ENCODE measurements at places on chromosomes 5 and 9. TPM values are rescaled to one million over a fixed set of nuclear protein-coding genes. Genes with fewer than 3 reads are reported as not detected.

Gene SPRY4
- total RNA-seq, result 4.5 TPM

Gene STPG3
- total RNA-seq, result not detected

Gene SOHLH1
- total RNA-seq, result not detected

Gene ZNF483
- 1.6 TPM for total RNA-seq

Gene EIF4E1B
- total RNA-seq, result not detected

Gene KIAA0825
- total RNA-seq, result 1.4 TPM

Gene TEX48
- total RNA-seq, result not detected

Gene FABP6
- total RNA-seq, result not detected

Gene ALDH1A1
- total RNA-seq, result 2,886 TPM

Gene DNM1
- total RNA-seq, result 0.13 TPM

Gene PCDHGB1
- 1.1 TPM for total RNA-seq

Gene PTGER4
- 5.9 TPM for total RNA-seq

Gene C1QTNF2
- total RNA-seq, result 0.38 TPM

Gene PCDHGA5
- 0.63 TPM for total RNA-seq

DNA sequence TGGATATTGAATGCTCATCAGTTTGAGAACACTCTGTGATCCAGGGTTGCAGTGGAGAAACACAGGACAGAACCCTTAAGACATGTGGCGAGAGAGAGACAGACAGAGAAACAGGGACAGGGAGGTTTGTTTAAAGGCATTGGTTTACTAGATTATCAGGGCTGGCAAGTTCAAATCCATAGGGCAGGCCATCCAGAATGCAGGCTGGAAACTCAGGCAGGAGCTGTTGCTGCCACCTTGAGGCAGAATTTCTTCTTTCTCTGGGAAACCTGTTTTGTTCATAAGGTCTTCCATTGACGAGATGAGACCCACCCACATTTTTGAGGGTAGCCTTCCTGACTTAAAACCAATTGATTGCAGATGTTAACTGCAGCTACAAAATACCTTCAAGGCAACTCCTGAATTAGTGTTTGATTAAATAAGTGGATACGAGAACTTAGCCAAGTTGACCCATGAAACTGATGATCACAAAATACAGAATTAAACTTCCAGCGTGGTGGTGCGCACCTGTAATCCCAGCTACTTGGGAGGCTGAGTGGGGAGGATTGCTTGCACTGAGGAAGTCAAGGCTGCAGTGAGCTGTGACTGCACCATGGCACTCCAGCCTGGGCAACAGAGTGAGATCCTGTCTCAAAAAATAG is 55.9 kb downstream of the NSUN2 start:
- DNase-seq, result peak; percentile 69

GRCh38 chr5:30401479-30402058 is 791.9 kb upstream of the CDH6 start:
- DNase-seq, result no peak

- no peak for DNase-seq
Measured at GRCh38 chr5:33827885-33828284, 63.9 kb downstream of the ADAMTS12 start.

DNA sequence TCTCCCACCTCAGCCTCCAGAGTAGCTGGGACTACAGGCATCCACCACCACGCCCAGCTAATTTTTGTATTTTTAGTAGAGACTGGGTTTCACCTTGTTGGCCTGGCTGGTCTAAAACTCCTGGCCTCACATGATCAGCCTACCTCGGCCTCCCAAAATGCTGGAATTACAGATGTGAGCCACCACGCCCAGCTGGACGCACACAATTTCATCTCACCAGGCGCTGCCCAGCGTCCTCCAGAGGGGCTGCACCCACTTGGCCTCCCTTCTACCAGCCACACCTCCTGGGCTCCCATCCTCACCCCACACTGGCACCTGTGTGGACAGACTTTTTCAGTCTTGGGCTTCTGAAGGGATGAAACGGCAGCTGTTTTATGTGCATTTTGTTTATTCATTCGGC is 3.8 kb upstream of the EXOC3 start:
- DNase-seq, result no peak

DNA sequence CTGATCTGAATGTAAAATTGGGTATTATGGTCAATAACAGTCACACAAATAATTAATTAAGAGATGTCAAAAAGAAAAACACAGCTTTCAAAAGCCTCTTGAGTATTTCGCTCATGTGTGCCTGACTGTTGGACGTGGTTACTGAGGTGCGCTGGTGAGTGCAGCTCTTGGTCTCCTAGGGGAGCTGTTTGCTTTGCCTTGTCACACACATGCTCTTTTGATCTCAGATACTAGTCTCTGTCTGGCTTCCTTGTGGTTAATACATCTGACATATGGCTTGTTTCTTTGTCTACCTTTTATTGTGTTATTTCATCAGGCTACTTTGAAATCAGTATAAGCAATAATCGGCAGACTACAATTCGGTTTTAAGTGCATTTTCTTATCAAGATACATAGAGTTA is 51.5 kb downstream of the PCSK1 start:
- DNase-seq, result no peak

GRCh38 chr5:157348049-157348400 is 82.1 kb downstream of the CYFIP2 start:
- DNase-seq, result no peak

- DNase-seq, result no peak
Measured at GRCh38 chr9:37290940-37291485, 131.5 kb upstream of the GRHPR start.

- peak; percentile 19 for DNase-seq
Measured at GRCh38 chr9:91100878-91101450, 260.8 kb downstream of the AUH start.

DNA sequence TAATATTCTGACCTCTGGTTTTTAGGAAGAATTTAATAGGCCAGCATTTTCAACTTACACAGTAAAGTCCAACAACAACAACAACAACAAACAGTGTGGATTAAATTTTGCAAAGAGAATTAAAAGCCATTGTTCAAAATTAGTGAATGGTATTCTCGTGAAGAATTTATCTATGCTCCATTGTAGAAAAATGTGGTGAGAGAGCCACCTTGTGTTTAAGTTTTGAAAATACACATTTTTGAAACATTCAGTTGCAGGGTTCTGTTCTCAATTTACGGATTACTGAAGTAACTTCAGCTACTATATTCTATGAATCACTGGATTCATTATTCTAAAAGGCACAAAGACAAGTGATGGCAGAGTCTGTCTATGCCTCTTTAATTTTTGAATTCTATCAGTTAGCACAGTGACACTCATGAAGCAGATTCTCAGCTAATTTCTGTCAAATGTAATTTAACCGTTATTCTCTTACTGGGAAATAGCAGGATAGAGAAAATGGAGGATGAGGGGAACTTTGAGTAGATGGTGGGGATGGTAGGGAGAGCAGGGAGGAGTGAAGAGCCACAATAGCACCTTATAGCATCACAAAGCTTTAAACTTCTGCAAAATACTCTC is 11.0 kb downstream of the CCDC152 start:
- DNase-seq, result peak; percentile 18

- DNase-seq, result no peak
Measured at GRCh38 chr9:124007565-124008302, 3.8 kb upstream of the LHX2 start.

DNA sequence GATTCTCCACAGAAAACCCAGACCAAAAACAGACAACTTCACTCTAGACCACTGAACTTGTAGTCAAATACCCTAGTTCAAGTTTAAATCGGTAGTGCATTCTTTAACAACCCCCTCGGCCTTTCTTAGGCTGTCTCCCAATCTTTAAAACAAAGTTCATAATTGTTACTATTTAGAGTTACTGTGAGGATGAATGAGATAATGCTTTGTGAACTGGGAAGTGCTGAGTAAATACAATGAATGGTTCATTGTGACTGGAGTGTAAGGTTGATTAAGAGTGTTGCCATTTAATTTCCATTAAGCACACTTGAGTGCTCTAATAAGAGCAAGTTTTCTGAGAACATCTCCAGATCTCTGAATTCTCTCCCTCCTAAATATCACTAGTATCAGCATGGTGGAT is 228.8 kb upstream of the PIK3R1 start:
- no peak for DNase-seq

- DNase-seq, result no peak
Measured at GRCh38 chr9:116234081-116234480, 80.5 kb downstream of the PAPPA start.

GRCh38 chr5:35324679-35325078 is 94.4 kb upstream of the PRLR start:
- no peak for DNase-seq

DNA sequence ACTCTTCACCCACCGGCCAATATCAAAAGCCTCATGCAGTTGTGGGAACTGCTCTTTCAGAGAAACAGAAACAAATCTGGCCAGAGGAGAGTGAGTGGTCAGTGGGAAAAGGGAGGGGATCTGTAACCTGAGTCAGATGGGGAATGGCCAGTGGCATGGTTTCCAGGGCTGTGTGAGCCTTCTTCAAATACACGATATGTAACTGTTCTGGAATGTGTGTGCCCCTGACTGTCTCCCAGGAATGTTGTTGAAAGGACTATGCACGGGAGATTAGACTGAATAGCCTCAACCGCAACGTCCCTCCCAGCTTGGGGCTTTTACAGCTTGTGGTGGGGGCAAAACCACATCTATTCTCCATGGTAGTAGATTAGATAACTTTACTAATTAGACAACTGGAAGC is 60.8 kb downstream of the SH3TC2 start:
- peak; percentile 89 for DNase-seq

Data from dermis microvascular lymphatic vessel endothelial cell (primary cell).